Immature natural killer cell (primary cell): ENCODE measurements at places on chromosomes 1 and 21. TPM values are rescaled to one million over a fixed set of nuclear protein-coding genes. Genes with fewer than 3 reads are reported as not detected.

The OPRD1 gene
- polyA plus RNA-seq = not detected

The PGLYRP4 gene
- polyA plus RNA-seq = not detected

The MARK1 gene
- polyA plus RNA-seq = not detected

The ITLN1 gene
- polyA plus RNA-seq = not detected

The FCRL2 gene
- not detected for polyA plus RNA-seq

The CIART gene
- not detected for polyA plus RNA-seq

The CELA3B gene
- polyA plus RNA-seq = not detected

The SDC3 gene
- polyA plus RNA-seq = not detected

The SIM2 gene
- polyA plus RNA-seq = not detected

The TINAGL1 gene
- not detected for polyA plus RNA-seq

The MAEL gene
- polyA plus RNA-seq = not detected

The SYPL2 gene
- polyA plus RNA-seq = 0.28 TPM

The IL6R gene
- polyA plus RNA-seq = 2.6 TPM

The EPRS1 gene
- polyA plus RNA-seq = 36.1 TPM

The PTPRF gene
- polyA plus RNA-seq = not detected

The NBPF19 gene
- 3.9 TPM for polyA plus RNA-seq

The RGS13 gene
- polyA plus RNA-seq = not detected

The EFNA3 gene
- polyA plus RNA-seq = 0.94 TPM

The BCAN gene
- 0.35 TPM for polyA plus RNA-seq

The F5 gene
- polyA plus RNA-seq = 0.08 TPM

The WNT3A gene
- not detected for polyA plus RNA-seq

The JAM2 gene
- polyA plus RNA-seq = not detected

The RIPPLY3 gene
- polyA plus RNA-seq = not detected

The LCE3D gene
- not detected for polyA plus RNA-seq

The IL19 gene
- polyA plus RNA-seq = not detected

The SLC16A4 gene
- polyA plus RNA-seq = not detected

The VHLL gene
- polyA plus RNA-seq = not detected
